ENCODE measurements at places on chromosomes 3 and 15.

- DNase-seq, result no peak
These were observed 8.8 kb downstream of the GBE1 start for GRCh38 chr3:81752604-81753003.

GRCh38 chr15:94280301-94280700 lies 48.9 kb downstream of the MCTP2 start:
- DNase-seq, result no peak

- no peak for DNase-seq
These were observed 102.4 kb downstream of the NR1D2 start for GRCh38 chr3:24047513-24047912.

DNA sequence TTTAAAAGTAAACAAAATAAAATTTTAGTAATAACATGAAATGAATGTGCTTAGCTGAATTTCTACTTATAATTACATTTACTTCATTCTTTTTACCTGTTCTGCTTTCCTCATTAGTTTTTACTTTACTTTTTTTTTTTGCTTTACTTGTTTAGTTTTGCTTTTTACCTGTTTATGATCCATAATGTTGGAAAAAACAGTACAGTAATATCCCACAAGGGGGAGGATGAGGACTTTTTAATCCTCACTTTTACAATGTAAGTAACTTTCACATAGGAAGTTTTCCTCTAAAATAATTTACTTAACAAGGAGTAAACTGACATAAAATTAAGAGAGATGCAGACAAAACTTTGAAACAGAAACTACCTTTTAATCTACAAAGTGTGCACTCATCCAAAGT lies 268.7 kb downstream of the TBC1D5 start:
- DNase-seq, result no peak

DNA sequence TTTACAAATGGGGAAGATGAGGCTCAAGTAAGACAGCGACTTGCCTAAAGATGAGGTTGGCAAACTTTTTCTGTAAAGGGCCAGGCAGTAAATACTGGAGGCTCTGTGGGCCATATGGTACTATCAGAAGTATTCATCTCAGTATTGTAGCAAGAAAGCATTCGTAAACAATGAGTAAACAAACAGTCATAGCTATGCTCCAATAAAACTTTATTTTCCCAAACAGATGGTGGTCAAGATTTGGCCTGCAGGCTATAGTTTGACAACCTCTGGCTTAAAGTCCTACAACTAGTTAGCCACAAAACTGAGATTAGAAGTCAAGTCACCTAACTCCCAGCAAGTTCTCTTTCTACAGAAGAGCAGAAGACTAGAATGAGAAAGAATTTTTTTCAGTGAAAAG lies 177.0 kb upstream of the NECTIN3 start:
- DNase-seq, result no peak

GRCh38 chr3:134622806-134623365 lies 27.9 kb downstream of the KY start:
- DNase-seq, result no peak

DNA sequence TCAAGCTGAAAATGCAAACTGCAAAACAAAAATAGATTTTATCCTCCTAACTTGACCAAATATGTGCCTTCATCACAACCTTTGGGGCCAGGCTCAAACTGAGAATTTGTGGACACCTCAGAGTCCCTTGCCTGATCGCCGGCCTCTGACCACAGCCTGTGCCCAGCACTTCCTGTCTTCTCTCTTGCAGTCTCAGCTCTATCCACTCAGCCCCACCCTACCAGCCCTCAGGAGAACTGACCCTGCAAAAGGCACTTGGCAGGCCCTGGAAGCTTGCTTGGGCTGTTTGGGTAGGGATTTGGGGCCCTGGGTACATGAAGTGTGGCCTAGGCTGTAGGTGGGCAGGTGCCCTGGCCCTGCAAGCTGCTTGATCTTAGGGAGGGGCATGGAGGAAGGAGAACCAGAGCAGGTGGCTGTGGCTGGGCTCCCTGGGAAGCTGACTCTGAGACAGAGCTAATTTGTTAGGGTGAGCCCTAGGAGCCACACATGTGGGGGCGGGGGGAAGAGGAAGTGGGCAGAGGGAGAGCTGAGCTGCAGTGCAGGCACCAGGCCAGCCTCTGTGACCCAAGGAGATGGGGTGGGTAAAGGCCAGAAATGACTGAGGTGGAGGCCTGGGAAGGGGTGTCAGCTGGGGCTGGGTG lies 8.6 kb downstream of the CLEC3B start:
- no peak for DNase-seq

- no peak for DNase-seq
These were observed 2.9 kb downstream of the SNRPN start for GRCh38 chr15:24957691-24958090.

GRCh38 chr15:76987896-76988860 lies 6.7 kb upstream of the PSTPIP1 start:
- DNase-seq, result no peak

DNA sequence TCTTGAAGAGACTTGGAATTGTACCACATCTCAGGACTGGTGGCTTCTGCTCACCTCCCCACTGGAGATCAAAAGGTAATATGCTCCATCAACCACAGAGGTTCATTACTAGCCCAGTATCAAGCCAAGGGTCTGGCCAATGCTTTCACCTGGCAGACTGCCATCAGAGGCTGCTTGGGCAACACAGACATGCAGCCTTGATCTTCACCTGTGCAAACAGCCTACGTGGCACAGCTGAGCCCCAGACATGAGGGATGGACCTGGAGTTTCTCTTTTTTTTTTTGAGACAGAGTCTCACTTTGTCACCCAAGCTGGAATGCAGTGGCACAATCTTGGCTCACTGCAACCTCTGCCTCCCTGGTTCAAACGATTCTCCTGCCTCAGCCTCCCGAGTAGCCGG lies 105.6 kb upstream of the HES1 start:
- no peak for DNase-seq

GRCh38 chr3:176428552-176428951 lies 768.7 kb downstream of the TBL1XR1 start:
- DNase-seq, result no peak

DNA sequence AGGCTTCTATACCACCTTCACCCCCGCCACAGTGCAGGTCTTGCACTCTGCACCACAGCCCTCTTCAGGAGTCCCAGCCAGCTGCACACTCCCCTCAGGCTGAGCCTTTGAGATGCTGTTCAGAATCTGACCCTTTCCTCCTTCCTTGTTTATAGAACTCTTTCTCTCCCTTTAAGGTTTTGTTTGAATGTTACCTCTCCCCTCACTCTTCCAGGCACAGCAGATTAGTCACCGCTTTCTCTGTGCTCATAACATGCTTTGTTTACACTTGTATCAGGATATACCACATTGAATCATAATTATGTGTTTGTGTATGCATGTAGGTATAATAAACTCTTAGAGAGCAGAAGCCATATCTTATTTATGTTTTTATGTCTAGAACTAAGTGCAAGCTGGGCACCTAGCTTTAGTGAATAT lies 168.4 kb upstream of the BCL6 start:
- DNase-seq, result no peak

- DNase-seq, result no peak
These were observed 39.0 kb upstream of the PRSS50 start for GRCh38 chr3:46756642-46757041.

DNA sequence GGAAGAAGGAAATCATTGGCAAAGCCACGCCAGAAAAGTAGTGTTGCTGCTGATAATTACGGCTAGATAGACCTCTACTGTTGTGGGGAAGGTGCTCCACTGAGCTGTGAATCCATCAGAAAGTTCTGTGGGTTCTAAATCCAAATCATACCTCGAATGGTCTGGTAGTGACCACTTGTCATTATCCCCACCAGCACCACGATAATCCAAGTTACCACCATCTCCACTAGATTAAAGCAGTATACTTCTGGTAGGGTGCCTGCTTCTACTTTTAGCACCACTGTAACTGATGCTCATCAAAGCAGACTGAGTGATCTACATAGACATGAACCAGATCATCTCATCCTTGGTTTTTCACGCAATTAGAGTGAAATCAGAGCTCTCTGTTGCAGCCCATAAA lies 185.5 kb downstream of the FMN1 start:
- no peak for DNase-seq

DNA sequence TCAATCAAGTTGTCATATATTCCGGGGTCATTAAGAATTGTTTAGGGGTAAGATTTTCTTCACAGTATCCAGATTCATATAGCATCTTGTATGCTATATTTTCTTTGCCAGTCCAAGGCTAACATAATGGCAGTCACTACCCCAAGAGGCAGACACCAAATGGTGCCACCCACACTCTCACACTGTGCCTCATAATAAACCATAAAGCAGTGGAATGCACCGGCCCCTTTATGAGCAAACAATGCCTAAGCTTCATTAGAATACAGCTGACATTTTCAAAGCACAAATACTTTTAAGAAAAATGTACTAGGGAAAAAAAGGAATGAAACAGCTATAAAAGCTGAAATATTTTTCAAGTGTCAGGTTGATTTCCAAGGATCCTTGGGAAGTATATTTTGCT lies 121.6 kb downstream of the TFDP2 start:
- DNase-seq, result no peak

DNA sequence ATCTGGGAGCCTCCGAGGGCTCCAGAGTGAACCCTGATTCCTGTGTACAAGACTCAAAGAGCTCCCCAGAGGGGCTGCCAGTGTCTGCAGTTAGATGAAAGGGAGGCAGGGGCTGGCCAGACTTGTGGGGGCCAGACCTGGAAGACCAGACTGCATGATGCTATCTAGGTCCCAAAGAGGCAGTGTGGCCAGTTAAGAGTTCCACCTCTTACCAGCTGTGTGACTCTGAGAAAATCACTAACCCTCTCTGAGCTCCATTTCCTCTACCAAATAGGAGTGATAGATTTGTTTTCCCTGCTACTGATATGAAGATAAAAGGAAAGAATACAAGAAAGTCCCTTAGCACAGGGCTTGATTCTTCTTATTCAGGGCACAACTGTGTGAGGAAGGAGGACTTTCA lies 29.0 kb downstream of the ACSBG1 start:
- no peak for DNase-seq

DNA sequence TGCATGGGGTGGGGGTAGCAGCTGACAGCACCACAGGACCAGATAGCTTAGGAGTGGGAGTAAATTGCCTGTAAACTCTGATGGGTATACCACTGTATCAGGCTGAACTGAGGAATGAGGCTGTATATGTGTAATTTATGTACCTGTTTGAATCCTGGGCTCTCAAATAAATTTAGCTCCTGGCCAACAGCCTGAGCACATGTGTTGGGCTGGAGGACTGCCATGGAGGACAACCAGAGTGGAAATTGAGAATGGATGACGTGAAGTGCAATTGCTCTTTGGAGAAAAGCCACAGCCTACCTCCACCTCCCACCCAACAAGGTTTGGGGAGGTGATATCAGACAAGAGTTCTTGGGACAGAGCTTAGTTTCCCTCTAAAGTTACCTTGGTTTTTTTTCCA lies 328.6 kb upstream of the PROK2 start:
- no peak for DNase-seq

- no peak for DNase-seq
These were observed 202.0 kb downstream of the FNDC3B start for GRCh38 chr3:172241405-172241804.

- DNase-seq, result no peak
These were observed 501.7 kb downstream of the SHQ1 start for GRCh38 chr3:72346526-72346926.

DNA sequence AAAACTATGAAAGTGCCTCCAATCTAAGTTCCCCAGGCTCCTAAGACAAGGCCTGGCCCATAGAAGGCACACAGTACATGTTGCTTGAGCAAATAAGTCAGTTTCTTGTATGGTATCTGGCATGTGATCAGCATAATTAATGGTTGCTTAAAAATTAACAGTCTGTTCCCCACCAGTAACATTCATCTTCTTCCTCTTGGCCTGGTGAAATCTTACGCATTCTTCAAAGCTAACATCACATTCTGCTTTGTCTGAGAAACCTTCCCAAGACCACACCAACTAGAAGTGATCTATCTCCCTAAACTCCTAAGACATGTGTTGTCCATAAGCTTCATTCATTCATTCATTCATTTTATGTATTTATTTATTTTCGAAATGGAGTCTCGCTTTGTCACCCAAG lies 48.1 kb downstream of the LIPC start:
- no peak for DNase-seq

- no peak for DNase-seq
These were observed 167.9 kb downstream of the APBA2 start for GRCh38 chr15:29053661-29054131.

DNA sequence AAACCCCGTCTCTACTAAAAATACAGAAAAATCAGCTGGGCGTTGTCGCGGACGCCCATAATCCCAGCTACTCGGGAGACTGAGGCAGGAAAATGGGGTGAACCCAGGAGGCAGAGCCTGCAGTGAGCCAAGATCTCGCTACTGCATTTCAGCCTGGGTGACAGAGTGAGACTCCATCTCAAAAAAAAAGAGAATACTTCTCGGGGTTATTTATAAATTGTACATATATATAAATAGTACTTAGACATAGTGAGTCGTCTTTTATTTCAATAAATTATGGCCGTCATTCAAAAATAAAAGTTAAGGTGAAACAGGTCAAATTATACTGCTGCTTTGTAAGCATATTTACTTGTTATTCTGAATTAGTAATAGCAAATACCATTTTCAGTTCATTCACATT lies 12.1 kb upstream of the EBLN2 start:
- no peak for DNase-seq

DNA sequence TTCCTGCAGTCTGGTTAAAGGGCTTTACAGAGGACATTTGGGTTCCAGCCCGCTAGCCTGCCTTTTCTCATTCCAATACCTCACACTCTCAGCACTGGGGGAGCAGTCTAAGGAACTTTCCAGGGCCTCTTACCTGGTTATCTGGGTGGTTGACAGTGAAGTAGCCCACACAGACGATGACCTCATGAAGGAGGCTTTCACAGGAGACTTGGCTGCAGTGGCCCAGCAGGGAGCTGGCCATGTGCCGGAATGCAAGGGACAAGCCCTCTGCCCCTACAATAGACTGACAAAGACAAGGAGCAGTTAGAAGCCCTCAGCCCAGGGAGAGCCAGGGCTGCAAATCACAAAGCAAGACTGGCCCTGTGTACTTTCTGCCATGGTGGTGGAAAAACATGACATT lies 39.5 kb downstream of the ISL2 start:
- no peak for DNase-seq

GRCh38 chr3:10351013-10351735 lies 30.3 kb upstream of the SEC13 start:
- DNase-seq, result no peak

- DNase-seq, result no peak
These were observed 95.7 kb upstream of the C3orf80 start for GRCh38 chr3:160129459-160130061.

DNA sequence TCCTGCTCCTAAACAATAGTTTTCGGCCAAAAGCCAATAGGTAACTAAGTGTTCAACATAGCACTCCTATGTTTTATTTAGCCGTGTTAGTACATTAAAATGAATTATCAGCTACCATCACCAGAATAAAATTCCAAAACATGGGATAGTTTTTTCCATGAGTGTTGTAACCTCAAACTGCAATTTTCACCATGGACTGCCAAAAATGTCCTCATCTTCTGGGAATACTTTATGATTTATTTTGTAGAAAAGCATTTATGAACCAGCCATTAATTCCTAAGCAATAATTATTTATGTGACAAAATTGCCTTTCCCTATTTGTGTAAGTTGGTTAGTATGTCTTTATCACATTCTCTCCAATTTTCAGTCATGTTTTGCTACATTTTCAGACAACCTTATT lies 438.1 kb downstream of the NAALADL2 start:
- DNase-seq, result no peak

All from posterior cingulate gyrus (tissue), 11 donors.